ENCODE measurements at places on chromosomes 1 and 21. TPM values are rescaled to one million over a fixed set of nuclear protein-coding genes. Genes with fewer than 3 reads are reported as not detected.

- H3K36me3 ChIP-seq: no peaks in the 10 kb centered on the region
- peak; percentile 72 for DNase-seq
- H3K27ac ChIP-seq: peak overlapping the region; percentile 97
- H3K27me3 ChIP-seq: no peaks in the 10 kb centered on the region
- peaks cover 57% of the 10 kb centered on the region for H3K4me1 ChIP-seq
- H3K4me3 ChIP-seq: peak overlapping the region; percentile 87
These were observed 838 bp downstream of the CCDC28B start for GRCh38 chr1:32201011-32201855.

- no peaks in the 10 kb centered on the region for H3K36me3 ChIP-seq
- no peaks in the 10 kb centered on the region for H3K4me1 ChIP-seq
- DNase-seq: no peak
- H3K27ac ChIP-seq: no peak overlapping the region
- no peaks in the 10 kb centered on the region for H3K27me3 ChIP-seq
These were observed 59.6 kb downstream of the RGS21 start for GRCh38 chr1:192376374-192376773.

DNA sequence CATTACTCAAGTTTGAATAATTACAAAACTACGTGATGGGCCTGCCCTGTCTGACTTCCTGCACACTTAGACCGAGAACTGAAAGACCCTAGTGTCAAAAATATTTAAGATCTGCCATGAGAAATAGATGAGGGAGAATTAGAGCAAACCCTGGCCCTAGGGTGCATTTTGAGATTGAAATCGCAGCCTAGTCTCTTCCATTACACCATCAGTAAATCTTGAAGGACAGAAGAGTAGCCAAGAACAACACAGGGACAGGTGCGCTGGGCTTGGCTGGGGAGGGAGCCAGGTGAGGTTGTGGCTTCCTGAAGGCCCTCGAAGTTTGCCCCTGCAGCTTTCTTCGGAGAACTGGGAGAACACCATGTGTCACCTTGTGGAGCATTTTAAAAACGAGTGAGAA is 36.7 kb upstream of the KIF26B start:
- no peak for DNase-seq
- H3K36me3 ChIP-seq: no peaks in the 10 kb centered on the region
- H3K27me3 ChIP-seq: no peaks in the 10 kb centered on the region
- no peak overlapping the region for H3K27ac ChIP-seq
- H3K4me3 ChIP-seq: no peak overlapping the region

- peaks cover 38% of the 10 kb centered on the region for H3K27me3 ChIP-seq
- H3K4me3 ChIP-seq: no peak overlapping the region
- no peak for DNase-seq
- H3K4me1 ChIP-seq: no peaks in the 10 kb centered on the region
These were observed 91.0 kb upstream of the FMN2 start for GRCh38 chr1:240000634-240001033.

- peaks cover 9% of the 10 kb centered on the region for H3K27me3 ChIP-seq
- H3K36me3 ChIP-seq: no peaks in the 10 kb centered on the region
- H3K27ac ChIP-seq: no peak overlapping the region
- no peak for DNase-seq
- no peak overlapping the region for H3K4me3 ChIP-seq
These were observed 147.5 kb downstream of the FOXD2 start for GRCh38 chr1:47585141-47585902.

- H3K4me3 ChIP-seq: no peak overlapping the region
- peak; percentile 6 for DNase-seq
- H3K27me3 ChIP-seq: no peaks in the 10 kb centered on the region
- no peaks in the 10 kb centered on the region for H3K4me1 ChIP-seq
These were observed 102.4 kb upstream of the SERBP1 start for GRCh38 chr1:67532452-67533216.

- H3K4me3 ChIP-seq: no peak overlapping the region
- DNase-seq: no peak
- peaks cover 81% of the 10 kb centered on the region for H3K4me1 ChIP-seq
- H3K27me3 ChIP-seq: no peaks in the 10 kb centered on the region
- H3K36me3 ChIP-seq: peaks cover 8% of the 10 kb centered on the region
- H3K27ac ChIP-seq: peak overlapping the region; percentile 58
These were observed 11.4 kb upstream of the SLAMF1 start for GRCh38 chr1:160658162-160658813.

- H3K4me3 ChIP-seq: no peak overlapping the region
- peaks cover 26% of the 10 kb centered on the region for H3K36me3 ChIP-seq
- no peak for DNase-seq
- H3K27ac ChIP-seq: no peak overlapping the region
- H3K4me1 ChIP-seq: peaks cover 14% of the 10 kb centered on the region
These were observed 50.5 kb upstream of the GFI1 start for GRCh38 chr1:92536980-92537884.

- no peak for DNase-seq
- peaks cover 14% of the 10 kb centered on the region for H3K4me1 ChIP-seq
- peaks cover 45% of the 10 kb centered on the region for H3K27me3 ChIP-seq
- no peak overlapping the region for H3K27ac ChIP-seq
- H3K4me3 ChIP-seq: no peak overlapping the region
These were observed 19.5 kb downstream of the UBASH3A start for GRCh38 chr21:42423197-42423675.

- H3K27me3 ChIP-seq: peaks cover 38% of the 10 kb centered on the region
- H3K36me3 ChIP-seq: no peaks in the 10 kb centered on the region
- no peaks in the 10 kb centered on the region for H3K4me1 ChIP-seq
- DNase-seq: no peak
- H3K4me3 ChIP-seq: no peak overlapping the region
These were observed 202.8 kb downstream of the RRAGC start for GRCh38 chr1:38656726-38657125.

DNA sequence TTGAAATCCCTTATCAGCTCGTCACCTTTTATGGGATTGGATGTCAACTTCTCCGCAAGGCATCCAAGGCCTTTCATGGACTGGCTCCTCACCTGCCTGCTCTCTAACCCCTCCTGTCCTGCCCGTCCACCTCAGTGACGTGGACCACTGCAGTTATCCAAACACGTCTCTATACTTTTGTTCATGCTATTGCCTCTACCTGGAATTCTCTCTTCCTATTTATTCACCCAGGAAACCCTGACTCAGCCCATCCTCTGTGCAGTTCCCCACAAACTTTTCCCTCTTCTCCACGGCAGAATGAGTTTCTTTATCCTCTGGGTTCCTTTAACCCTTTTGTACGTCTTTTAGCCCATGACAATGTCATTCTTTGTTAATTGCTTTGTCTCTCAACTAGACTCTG is 5.1 kb upstream of the UTP25 start:
- peak overlapping the region; percentile 60 for H3K27ac ChIP-seq
- no peak for DNase-seq
- H3K4me3 ChIP-seq: no peak overlapping the region
- peaks cover 28% of the 10 kb centered on the region for H3K27me3 ChIP-seq
- peaks cover 3% of the 10 kb centered on the region for H3K36me3 ChIP-seq
- H3K4me1 ChIP-seq: peaks cover 15% of the 10 kb centered on the region

DNA sequence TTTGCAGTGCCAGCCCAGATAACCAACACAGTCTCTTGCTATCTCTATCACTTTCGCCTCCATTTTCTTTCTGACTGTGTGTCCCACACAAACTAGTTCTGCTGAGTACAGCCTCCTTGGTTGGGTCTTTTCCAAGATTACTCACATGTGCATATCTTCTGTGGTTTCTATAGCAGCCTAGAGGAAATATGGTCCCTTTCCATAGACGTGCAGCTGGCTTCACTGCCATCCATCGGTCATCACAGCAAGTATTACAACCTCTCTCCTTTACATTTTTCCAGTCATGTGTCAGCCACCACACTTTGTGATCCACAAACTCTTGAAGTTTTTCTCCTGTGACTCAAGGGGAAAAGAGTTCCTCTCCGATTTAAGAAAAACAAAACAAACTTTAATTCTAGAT is 893.4 kb upstream of the ADGRL4 start:
- no peak overlapping the region for H3K27ac ChIP-seq
- H3K36me3 ChIP-seq: no peaks in the 10 kb centered on the region
- no peaks in the 10 kb centered on the region for H3K27me3 ChIP-seq
- no peak overlapping the region for H3K4me3 ChIP-seq

DNA sequence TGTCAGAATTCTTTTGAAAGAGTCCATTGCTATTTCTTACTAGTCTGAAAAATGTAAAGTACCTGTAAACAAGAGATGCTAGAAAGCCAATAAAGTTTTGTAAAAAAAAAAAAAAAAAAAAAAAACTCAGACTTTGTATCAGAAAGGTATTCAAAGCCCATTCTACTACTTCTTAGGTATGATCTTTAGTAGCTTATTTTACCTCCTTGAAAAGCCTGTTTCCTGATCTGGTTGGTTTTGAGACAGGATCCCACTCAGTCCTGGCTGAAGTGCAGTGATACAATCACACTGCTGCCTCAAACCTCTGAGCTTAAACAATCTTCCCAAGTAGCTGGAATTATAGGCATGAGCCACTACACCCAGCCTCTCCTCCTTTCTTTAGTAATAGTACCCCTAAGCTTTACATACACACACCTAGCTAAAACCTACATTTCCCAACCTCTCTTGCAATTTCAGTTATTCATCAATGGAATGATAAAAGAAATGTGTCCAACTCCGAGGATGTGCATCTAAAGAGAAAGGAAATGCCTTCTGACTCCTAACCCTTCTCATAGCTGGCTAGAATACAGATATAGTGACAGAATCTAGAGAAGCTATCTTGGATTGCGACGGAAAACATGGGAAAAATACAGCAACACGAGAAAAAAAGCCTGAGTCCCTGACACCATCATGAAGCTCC is 30.6 kb downstream of the EPS15 start:
- DNase-seq: no peak
- H3K27me3 ChIP-seq: no peaks in the 10 kb centered on the region
- H3K36me3 ChIP-seq: no peaks in the 10 kb centered on the region
- peaks cover 57% of the 10 kb centered on the region for H3K4me1 ChIP-seq
- H3K4me3 ChIP-seq: no peak overlapping the region

- H3K4me1 ChIP-seq: peaks cover 23% of the 10 kb centered on the region
- peaks cover 97% of the 10 kb centered on the region for H3K27me3 ChIP-seq
- no peak overlapping the region for H3K4me3 ChIP-seq
- peaks cover 7% of the 10 kb centered on the region for H3K36me3 ChIP-seq
- no peak for DNase-seq
- H3K27ac ChIP-seq: no peak overlapping the region
These were observed 1.8 kb downstream of the BCAN start for GRCh38 chr1:156643778-156644092.

- DNase-seq: no peak
- peaks cover 37% of the 10 kb centered on the region for H3K27me3 ChIP-seq
- H3K27ac ChIP-seq: no peak within 1 kb of the TSS
These were observed at the start of gene SLC35F3 for GRCh38 chr1:233904633-233905415. TSS of gene SLC35F3 (plus strand) at chr1:233904676.

GRCh38 chr21:45430521-45431501 is 25.8 kb downstream of the COL18A1 start:
- DNase-seq: no peak
- no peaks in the 10 kb centered on the region for H3K36me3 ChIP-seq
- H3K4me1 ChIP-seq: no peaks in the 10 kb centered on the region
- H3K27me3 ChIP-seq: no peaks in the 10 kb centered on the region
- H3K4me3 ChIP-seq: no peak overlapping the region
- no peak overlapping the region for H3K27ac ChIP-seq

GRCh38 chr1:116684575-116684974 is 17.0 kb upstream of the IGSF3 start:
- H3K27me3 ChIP-seq: no peaks in the 10 kb centered on the region
- no peak for DNase-seq
- H3K4me1 ChIP-seq: no peaks in the 10 kb centered on the region
- peak overlapping the region; percentile 18 for H3K27ac ChIP-seq

- peak overlapping the region; percentile 43 for H3K4me3 ChIP-seq
- H3K4me1 ChIP-seq: peaks cover 94% of the 10 kb centered on the region
- H3K27me3 ChIP-seq: no peaks in the 10 kb centered on the region
- H3K27ac ChIP-seq: peak overlapping the region; percentile 87
These were observed 180.7 kb upstream of the SGIP1 start for GRCh38 chr1:66353257-66353656.

GRCh38 chr1:36950604-36951291 is 83.6 kb downstream of the GRIK3 start:
- H3K27me3 ChIP-seq: peaks cover 48% of the 10 kb centered on the region
- no peaks in the 10 kb centered on the region for H3K36me3 ChIP-seq
- H3K27ac ChIP-seq: no peak overlapping the region

GRCh38 chr1:12511516-12512468 is 106.2 kb downstream of the DHRS3 start:
- no peak for DNase-seq
- peaks cover 45% of the 10 kb centered on the region for H3K4me1 ChIP-seq
- H3K36me3 ChIP-seq: peaks cover under 1% of the 10 kb centered on the region
- no peaks in the 10 kb centered on the region for H3K27me3 ChIP-seq
- peak overlapping the region; percentile 70 for H3K27ac ChIP-seq

GRCh38 chr1:232635778-232636356 is 5.9 kb upstream of the SIPA1L2 start:
- DNase-seq: peak; percentile 20
- H3K4me3 ChIP-seq: no peak overlapping the region
- no peaks in the 10 kb centered on the region for H3K27me3 ChIP-seq

- H3K4me1 ChIP-seq: no peaks in the 10 kb centered on the region
- H3K27me3 ChIP-seq: no peaks in the 10 kb centered on the region
- no peak overlapping the region for H3K27ac ChIP-seq
- no peak overlapping the region for H3K4me3 ChIP-seq
These were observed 231.3 kb upstream of the PLXNA2 start for GRCh38 chr1:208475449-208475848.

DNA sequence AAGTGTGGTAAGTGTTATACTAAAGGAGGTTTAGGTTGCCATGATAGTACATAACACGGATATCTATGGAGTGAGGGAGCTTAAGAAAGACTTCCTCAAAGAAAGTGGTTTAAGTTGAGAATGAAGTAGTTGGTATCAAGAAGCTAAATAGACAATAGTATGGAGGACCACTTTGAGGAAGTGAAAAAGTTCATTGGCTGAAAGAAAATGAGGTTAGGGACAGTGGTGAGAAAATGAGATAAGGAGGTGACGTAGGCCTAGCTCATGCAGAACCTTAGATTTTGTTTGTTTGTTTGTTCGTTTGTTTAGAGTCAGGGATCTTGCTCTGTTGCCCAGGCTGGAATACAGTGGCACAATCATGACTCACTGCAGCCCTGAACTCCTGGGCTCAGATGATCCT is 72.2 kb upstream of the PPIH start:
- H3K36me3 ChIP-seq: peaks cover 30% of the 10 kb centered on the region
- peak overlapping the region; percentile 72 for H3K27ac ChIP-seq
- H3K27me3 ChIP-seq: no peaks in the 10 kb centered on the region
- H3K4me1 ChIP-seq: peaks cover 6% of the 10 kb centered on the region
- H3K4me3 ChIP-seq: no peak overlapping the region

Gene SLC6A17
- polyA plus RNA-seq: not detected

Gene ABL2
- 0.79 TPM for polyA plus RNA-seq

Gene TMEM79
- polyA plus RNA-seq: 13.0 TPM

Gene ZSWIM5
- 0.11 TPM for polyA plus RNA-seq

Gene KCNK1
- polyA plus RNA-seq: not detected

Gene PRAMEF1
- polyA plus RNA-seq: not detected

Gene SPRR4
- not detected for polyA plus RNA-seq

Gene PRR9
- polyA plus RNA-seq: not detected

Gene SPRR2G
- polyA plus RNA-seq: not detected

Gene HECTD3
- polyA plus RNA-seq: 9.1 TPM

Gene F3
- polyA plus RNA-seq: not detected

Gene ADARB1
- 27.9 TPM for polyA plus RNA-seq

Gene KLF17
- not detected for polyA plus RNA-seq

Measured in naive B cell (primary cell).